ENCODE measurements at places on chromosomes 1 and 21. TPM values are rescaled to one million over a fixed set of nuclear protein-coding genes. Genes with fewer than 3 reads are reported as not detected.

DNA sequence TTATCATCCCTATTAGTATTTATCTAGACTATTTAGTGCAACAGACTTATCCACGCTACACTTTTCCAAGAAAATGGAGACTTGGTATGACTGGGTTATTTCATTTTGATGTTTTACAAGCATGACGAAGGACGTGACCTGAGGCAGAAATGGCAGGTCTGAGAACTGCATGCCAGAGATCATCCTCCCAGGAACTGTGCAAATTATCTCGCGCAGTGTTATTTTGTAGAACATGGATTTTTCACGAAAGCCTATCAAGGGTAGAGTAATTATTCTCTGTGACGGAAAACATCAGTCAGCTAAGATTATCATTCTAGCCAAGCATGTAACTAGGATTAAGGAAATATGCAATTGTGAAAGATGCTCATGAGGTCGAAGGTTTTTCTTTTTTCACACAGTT, 361.5 kb upstream of the AJAP1 start:
- DNase-seq: no peak

Gene S100A12
- 4.1 TPM for total RNA-seq

- no peak for DNase-seq
Observed at GRCh38 chr1:210445485-210445884, 116.8 kb downstream of the HHAT start.

GRCh38 chr1:46364612-46365011, 24.0 kb downstream of the NSUN4 start:
- DNase-seq: no peak

- no peak for DNase-seq
Observed at GRCh38 chr1:25033030-25033827, 103.2 kb upstream of the RUNX3 start.

DNA sequence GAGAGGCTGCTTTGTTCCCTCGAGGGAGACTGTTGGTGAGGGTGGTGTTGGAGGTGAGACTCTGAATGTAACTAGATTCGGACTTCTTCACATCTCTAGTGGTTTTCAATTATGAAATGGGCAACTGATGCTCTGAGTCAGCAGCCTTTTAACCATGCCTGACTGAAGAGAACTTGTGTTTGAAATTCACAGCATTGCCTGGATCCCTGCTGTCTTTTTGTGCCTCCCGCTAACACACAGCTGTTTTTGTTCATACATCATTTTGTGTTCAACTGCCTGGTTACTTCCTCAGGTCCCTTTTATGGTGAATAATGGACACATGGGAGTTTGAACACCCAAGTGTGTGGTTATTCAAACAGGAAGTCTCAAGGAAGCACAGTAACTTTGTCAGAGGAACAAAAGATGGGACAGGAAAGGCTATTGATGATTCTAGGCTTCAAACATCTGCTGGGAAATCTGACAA, 16.8 kb downstream of the LAMC1 start:
- DNase-seq: no peak

- no peak for DNase-seq
Observed at GRCh38 chr21:41955516-41955915, 1.7 kb upstream of the C2CD2 start.

DNA sequence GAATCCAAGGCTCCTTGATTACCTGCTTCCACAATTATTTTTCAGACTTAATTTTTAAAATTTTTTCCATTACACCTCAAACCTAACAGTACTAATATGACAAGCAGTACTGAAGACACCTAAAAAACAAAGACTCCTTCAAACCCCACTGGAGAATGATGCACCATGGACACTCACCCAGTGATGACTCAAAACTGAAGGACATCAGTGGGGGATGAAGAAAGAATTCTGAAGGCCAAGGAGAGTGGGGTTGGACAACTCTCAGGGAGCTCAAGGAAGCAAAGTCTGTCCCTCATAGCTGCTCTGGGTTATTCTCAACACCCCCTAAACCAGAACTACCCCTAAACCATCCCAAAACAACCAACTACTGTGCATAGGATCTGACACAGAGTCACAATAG, 2.4 kb upstream of the ARHGAP29 start:
- DNase-seq: no peak

GRCh38 chr1:93779540-93780165, 98.0 kb upstream of the BCAR3 start:
- no peak for DNase-seq

DNA sequence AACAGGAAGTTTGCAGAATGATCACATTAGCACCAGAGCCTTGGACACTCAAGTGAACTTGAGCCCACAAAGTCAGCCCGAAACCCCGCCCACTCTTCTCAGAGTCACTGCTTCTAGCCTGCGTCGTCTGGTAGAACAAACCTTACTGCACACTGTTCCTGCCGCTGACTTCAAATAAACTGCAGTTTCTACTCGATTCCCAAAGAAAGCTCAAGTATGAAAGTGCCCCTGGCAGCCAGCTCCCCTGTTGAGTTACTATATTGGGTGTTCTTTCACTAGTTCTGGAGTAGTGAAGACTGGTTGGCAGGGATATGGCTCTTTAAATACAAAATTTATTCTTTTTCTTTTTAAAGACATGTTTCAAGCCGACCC, 164.7 kb downstream of the GALNT2 start:
- DNase-seq: no peak

- DNase-seq: no peak
Observed at GRCh38 chr1:65830306-65830705, 37.6 kb downstream of the PDE4B start.

Gene MTOR
- 32.1 TPM for total RNA-seq

- no peak for DNase-seq
Observed at GRCh38 chr1:101043776-101044175, 18.2 kb upstream of the DPH5 start.

Gene S100A8
- 3.9 TPM for total RNA-seq

DNA sequence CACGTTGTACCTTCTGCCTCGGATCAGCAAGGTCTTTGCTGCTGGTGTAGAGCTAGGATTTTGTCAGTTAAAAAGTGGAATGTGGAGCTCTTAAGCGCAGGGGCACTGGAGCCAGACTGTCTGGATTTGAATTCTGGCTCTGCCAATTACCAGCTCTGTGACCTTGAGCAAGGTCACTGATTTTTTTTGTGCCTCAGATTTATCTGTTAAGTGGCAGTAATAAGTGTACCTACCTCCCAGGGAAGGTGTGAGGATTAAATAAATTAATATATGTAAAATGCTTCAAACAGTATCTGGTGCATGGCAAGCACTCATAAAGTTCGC, 40.3 kb downstream of the UBE2U start:
- no peak for DNase-seq

GRCh38 chr1:194568610-194569009, 1382.2 kb upstream of the B3GALT2 start:
- no peak for DNase-seq

DNA sequence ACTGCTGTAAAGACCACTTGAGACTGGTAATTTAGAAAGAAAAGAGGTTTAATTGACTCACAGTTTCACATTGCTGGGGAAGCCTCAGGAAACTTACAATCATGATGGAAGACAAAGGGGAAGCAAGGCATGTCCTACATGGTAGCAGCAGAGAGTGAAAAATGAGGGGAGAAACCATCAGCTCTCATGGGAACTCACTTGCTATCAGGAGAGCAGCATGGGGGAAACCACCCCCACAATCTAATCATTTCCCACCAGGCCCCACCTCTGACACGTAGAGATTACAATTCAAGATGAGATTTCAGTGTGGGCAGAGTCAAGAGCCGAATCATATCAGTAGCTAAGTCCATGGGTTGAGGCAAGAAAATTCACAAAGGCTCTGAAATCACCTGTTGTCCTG, 23.8 kb upstream of the LYPD8 start:
- DNase-seq: no peak

DNA sequence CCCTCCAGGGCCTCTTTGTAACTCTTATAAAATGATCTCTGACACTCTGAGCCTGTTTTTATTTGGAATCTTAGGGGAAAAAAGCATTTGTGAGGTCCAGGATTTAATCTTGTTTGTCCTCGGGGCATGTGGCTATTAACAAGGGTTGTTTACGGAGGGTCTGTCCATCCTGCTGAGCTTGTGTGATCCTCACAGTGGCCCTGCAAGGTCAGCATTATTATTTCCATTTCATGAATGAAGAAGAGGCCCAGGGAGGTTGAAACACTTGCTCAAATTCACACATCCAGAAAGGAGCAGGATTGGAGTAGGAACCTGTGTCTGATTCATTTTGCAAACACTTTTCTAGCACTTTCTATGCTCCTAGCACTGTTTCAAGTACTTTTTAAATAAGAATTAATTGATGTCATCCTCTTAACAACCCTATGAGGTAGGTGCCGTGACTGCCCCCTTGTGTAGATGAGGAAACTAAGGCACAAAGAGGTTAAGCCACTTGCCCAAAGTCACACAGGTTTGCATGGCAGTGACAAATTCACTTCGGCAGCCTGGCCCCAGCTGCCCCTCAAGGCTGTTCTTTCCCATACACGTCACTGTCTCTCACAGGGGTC, 178.9 kb downstream of the MIS18A start:
- no peak for DNase-seq

DNA sequence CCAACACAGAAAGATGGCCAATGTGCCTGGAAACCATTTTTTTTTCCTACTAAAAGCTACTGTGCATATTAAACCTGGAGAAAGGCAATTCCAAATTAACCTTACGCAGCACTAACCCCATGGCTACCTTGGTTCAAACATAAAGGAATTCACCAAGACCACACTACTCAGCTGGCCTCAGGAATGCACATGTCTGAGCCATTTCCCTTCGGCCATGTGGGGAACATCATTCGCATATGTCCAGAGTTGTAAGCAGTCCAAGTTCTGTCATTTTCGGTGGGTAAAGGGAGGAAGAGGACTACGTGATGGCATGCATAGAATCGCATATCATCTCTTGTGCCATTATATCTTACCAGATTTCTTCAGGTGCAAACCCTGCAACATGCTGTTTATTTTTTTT, 175.4 kb downstream of the NTMT2 start:
- DNase-seq: no peak

DNA sequence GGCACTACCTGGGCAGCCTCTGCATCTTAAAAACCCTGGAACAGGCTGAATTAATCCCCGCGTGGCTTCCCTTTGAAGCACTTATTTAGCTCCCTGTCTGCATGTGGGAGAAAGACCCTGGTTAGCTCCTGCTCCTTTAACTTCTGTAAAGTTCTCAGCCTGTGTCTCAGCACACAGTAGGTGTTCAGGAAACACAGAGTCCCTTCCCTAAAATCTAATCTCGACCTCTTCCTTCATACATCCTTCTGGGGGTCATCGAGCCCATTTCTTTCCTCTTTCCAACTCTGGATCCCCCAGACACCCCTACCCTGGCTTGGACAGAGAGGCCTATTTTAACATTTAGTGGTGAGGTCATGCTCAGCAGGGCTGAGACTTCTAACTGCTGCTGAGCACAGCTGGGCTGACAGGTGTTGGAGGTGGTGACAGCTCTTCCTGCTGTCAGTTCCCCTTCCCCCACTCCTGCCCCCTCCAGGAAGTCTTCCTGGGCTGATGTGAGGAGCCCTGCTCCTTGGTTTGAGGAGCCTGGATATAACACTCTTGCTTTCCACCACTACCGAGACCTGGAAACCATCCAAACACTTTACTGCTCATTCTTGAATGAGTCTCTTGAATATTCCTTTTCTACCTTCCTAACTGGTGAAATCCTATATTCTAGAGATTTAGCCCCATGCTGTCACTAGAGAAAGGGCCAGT, 5.3 kb downstream of the E2F2 start:
- no peak for DNase-seq

Gene HMGCS2
- total RNA-seq: not detected

- no peak for DNase-seq
Observed at GRCh38 chr1:226739696-226740065, 599 bp upstream of the ITPKB start.

DNA sequence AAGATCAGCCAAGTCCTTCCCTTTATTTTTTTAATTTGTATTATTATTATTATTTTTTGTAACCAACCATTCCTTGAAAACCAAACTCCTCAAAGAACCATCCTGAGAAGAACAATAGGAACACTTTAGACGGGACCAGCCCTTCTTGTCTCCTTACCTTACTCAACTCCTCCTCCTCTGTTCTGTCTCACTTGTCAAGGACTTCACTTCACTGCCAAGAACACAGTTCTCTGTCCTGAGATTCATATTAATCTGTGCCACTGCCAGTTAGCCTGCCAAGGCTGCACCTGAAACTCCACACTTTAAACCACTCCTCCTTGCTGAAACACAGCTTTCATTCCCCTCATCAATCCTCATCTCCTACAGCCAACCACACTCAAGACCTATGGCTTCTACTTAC, 73.8 kb upstream of the ATP1A1 start:
- no peak for DNase-seq

Gene CD1D
- 1.6 TPM for total RNA-seq

Gene IGSF21
- 45.9 TPM for total RNA-seq

DNA sequence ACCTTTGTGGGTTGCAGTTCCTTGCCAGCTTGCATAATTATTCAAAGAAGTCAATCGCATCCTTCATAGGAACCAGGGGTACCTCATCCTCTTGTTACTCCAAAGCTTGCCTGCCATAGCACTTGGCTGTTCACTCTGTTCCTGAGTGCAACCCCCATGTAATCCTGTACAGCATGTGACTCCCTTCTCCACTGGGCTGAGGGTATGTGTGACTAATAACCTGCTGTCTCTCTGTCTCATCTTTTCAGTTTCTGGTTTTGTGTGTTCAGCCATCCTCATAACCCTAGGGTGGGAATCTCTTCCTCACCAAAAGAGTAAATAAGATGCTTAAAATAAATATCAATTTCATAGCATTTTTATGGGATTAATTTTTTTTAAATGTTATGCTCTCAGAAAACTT, 351.9 kb downstream of the S1PR1 start:
- no peak for DNase-seq

Gene HSF2BP
- 3.9 TPM for total RNA-seq

DNA sequence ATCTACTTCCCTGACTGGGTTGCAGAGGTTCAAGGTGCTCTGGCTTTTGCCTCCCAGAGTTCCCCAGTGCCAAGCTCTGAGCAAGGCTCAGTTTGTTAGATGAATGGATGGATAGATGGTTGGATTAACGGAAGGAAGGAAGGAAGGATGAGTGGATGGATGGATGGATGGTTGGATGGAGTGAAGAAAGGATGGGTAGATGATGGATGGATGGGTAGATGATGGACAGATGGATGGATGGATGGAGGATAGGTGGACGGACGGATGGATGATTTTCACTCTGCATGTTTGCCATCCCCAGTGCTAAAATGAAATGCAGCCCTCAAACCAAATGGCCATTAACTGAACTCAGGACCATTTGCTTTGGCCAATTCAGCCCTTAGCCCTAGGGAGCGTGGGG, 27.4 kb upstream of the TENT5C start:
- DNase-seq: no peak

GRCh38 chr1:109786531-109787021, 22.9 kb upstream of the EPS8L3 start:
- no peak for DNase-seq

DNA sequence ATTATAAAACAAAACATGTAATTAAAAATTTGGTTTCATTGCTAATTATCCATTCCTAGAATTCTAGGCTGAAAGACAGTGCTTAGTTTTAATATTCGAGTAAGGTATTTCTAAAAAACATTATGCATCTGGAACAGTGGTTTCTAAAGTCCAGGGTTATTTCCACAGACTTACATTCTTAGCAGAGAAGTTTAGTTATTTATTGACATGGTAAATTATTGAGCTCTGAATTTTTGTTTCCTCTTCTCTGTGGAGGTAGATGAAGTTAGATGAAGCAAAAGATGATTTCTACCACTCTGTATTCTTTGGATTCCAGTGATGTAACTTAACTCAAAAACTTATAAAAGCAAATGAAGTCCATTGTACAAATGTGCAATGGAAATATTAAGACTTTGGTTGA, 709.4 kb downstream of the MRPL39 start:
- DNase-seq: no peak

Gene PRR9
- not detected for total RNA-seq

Gene SPRR2G
- not detected for total RNA-seq
